ENCODE measurements at places on chromosomes 1 and 21.

DNA sequence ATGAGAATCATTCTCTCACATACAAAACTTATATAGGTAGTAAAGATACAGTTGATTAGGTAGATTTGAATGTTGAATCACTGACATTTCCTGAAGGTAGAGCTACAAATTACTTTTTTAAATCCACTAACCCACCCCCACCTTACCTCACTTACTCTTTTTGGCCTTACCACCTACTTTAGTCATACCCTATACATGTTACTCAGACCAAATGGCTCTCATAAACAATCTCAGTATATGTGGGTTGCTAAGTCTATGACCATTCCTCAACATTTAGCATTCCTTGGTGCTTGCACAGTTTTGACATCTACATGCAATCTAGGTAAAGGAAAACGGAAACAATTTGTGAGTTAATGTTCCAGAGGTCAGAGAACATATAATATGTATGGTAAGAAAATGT is 26.3 kb downstream of the SYDE2 start:
- no peak for DNase-seq

- no peak for DNase-seq
Observed at GRCh38 chr1:205240118-205240517, 12.4 kb downstream of the TMCC2 start.

DNA sequence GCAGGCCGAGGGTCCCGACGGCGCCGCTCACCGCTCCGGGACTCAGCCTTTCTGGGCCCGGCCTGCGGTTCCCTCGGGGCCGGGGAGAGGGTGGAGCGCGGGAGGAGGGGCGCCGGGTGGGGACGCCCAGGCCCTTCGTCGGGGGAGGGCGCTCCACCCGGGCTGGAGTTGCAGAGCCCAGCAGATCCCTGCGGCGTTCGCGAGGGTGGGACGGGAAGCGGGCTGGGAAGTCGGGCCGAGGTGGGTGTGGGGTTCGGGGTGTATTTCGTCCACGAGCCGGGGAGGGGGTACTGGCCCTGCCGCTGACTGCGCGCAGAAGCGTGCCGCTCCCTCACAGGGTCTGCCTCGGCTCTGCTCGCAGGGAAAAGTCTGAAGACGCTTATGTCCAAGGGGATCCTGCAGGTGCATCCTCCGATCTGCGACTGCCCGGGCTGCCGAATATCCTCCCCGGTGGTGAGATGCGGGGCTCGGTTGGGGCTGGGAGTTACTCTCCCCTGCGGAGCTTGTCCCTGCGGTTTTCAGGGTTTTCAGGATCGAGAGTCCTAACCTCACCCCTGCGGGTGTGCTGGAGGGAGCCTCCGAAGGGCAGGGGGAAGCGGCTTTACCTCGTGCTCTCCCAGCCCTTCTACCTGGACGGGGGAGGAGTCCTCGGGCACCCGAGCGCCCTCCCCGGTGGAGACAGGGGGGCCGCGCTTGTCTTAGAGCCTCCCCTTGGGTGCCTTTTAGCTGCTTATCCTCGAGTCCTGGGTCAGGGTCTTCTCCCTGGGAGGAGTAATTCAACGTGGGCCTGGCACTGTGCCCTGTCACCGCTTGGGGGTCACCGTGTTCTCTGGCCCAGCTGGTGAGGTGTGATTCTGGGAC is 2.1 kb downstream of the SAMD11 start:
- DNase-seq, result no peak

- no peak for DNase-seq
Observed at GRCh38 chr1:203665993-203666392, 39.4 kb downstream of the ATP2B4 start.

DNA sequence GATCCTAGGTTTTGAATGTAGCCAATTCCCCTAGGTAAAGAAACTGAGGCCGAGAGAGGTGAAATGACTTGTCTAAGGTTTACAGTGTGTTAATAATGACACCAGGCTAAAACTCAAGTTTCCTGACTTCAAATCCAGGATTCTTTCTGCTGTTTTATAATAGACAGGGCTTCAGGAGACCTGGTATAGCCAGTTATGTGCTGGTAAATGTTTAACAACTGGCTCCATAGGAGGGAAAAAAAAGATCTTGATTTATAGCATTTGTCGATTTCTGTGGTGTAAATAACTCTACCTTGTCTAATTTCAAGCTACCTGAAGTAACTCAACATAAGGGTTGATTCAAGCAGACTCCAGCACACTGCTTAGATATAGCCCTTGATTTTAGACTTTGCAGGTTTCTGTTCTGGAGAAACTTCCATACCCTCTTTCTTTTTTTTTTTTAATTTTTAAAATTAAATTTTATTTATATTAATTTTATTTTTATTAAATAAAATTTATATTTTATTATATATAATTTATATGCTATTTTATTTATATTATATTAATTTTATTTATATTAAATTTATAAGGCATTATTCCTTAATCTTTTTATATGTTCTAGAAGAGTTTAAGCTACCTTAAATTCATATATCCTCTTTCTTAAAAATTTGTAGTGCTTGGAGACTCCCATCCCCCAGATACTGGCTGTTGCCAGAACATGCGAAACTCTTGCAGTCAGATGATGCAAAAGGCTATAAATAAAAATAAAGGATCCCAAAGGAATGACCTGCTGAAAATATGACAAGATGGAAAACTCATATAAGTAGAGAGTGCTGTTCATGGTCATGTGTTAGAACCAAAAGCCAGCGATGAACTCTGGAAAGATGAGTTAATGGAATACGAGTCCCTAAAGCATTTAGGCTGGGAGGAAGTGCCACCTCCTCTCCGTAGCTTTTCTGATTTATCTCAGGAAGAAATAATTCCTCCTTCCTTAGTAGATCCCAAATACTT is 35.4 kb upstream of the SRSF10 start:
- no peak for DNase-seq

GRCh38 chr1:110370827-110371226 is 20.0 kb downstream of the SLC16A4 start:
- DNase-seq, result no peak

GRCh38 chr1:87805666-87806378 is 477.1 kb downstream of the LMO4 start:
- no peak for DNase-seq

DNA sequence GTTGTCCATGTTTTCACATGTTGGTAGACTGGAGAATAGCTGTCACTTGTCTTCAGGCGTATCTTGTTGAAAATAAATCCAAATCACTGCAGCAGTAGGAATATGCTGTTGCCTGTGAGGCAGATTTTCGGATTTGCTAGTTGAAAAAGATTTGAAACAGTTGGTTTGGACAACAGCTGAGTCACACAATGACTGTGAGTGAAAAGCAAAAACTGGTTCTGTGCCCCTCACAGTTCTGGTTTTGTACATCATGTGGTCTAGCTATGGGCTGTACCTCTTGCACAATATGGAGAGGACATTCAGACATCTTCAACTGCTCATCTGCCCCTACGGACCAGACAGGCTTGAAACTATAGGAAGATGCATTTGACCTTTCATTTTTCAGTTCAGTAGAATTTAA is 1.8 kb downstream of the ARF1 start:
- DNase-seq, result no peak

- no peak for DNase-seq
Observed at GRCh38 chr1:187110351-187110750, 281.6 kb downstream of the PLA2G4A start.

DNA sequence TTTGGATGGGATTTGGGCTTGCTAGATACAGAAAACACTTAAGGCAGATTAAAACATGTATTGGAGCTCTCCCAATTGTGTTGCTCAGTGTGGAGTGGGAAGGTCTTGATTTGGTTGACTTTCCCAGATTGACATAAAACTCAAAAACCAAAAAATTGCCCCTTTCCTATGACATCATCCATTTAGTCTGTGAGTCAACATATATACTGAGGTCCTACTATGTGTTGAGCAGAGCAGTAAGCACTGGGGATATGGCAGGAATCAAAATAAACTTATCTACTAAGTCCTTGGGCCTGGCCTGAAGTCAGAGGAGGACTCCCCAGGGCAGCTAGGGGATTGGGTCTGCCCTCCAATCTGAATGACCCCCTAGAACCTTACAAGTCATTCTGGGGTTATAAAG is 61.0 kb downstream of the CHIA start:
- DNase-seq, result no peak

Data from CD4-positive, alpha-beta T cell treated with Interleukin-6 at 100 ng/mL for 8 hours (primary cell).